ENCODE measurements at places on chromosomes 6 and 20. TPM values are rescaled to one million over a fixed set of nuclear protein-coding genes. Genes with fewer than 3 reads are reported as not detected.

Gene MPC1
- 29.4 TPM for total RNA-seq

Gene LY6G5C
- total RNA-seq, result 3.8 TPM

Gene PAK5
- not detected for total RNA-seq

Gene C6orf132
- 0.16 TPM for total RNA-seq

Gene OPN5
- not detected for total RNA-seq

Gene OR2H2
- not detected for total RNA-seq

Gene HLA-DOA
- total RNA-seq, result 11.8 TPM

Gene KHDRBS2
- not detected for total RNA-seq

Gene BPI
- not detected for total RNA-seq

Gene HCK
- not detected for total RNA-seq

Gene ZC3H12D
- total RNA-seq, result 37.5 TPM

Gene TMEM74B
- 0.55 TPM for total RNA-seq

Gene PACSIN1
- 0.59 TPM for total RNA-seq

Gene GGTLC1
- total RNA-seq, result not detected
